ENCODE measurements at places on chromosomes 11 and 22. TPM values are rescaled to one million over a fixed set of nuclear protein-coding genes. Genes with fewer than 3 reads are reported as not detected.
A peak's percentile ranks its signal among the peaks of the same experiment; 100 is the strongest.

NTM gene
- total RNA-seq: 2.3 TPM

CSRP3 gene
- not detected for total RNA-seq

CHRNA10 gene
- total RNA-seq: 1.7 TPM

F2 gene
- total RNA-seq: not detected

POTEH gene
- not detected for total RNA-seq

GGT5 gene
- total RNA-seq: 29.4 TPM

ANO1 gene
- total RNA-seq: 9.0 TPM

NELL1 gene
- 0.15 TPM for total RNA-seq

P2RY6 gene
- total RNA-seq: 3.6 TPM

GRAMD4 gene
- total RNA-seq: 58.1 TPM

WNT11 gene
- 9.2 TPM for total RNA-seq

LMO1 gene
- total RNA-seq: not detected

GRCh38 chr22:39279170-39279850 is 34.5 kb upstream of the PDGFB start:
- no peak for DNase-seq
- H3K4me1 ChIP-seq: peaks cover 61% of the 10 kb centered on the region
- H3K27ac ChIP-seq: no peak overlapping the region
- H3K27me3 ChIP-seq: no peaks in the 10 kb centered on the region

DNA sequence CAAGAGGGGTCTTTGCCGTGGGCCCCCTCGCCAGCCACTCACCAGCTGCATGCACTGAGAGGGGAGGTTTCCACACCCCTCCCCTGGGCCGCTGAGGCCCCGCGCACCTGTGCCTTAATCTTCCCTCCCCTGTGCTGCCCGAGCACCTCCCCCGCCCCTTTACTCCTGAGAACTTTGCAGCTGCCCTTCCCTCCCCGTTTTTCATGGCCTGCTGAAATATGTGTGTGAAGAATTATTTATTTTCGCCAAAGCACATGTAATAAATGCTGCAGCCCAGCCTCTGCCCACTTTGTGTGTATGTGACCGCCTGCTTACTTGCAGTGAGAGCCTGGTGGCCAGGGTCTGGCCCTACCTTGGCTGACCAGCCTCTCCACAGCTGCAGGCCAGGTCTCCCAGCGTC is 2.8 kb upstream of the CRACR2B start:
- peaks cover 42% of the 10 kb centered on the region for H3K36me3 ChIP-seq
- no peak overlapping the region for H3K4me3 ChIP-seq
- peaks cover 70% of the 10 kb centered on the region for H3K4me1 ChIP-seq

GRCh38 chr11:14042686-14043465 is 80.4 kb downstream of the SPON1 start:
- no peaks in the 10 kb centered on the region for H3K4me1 ChIP-seq
- no peak overlapping the region for H3K27ac ChIP-seq
- DNase-seq: no peak

DNA sequence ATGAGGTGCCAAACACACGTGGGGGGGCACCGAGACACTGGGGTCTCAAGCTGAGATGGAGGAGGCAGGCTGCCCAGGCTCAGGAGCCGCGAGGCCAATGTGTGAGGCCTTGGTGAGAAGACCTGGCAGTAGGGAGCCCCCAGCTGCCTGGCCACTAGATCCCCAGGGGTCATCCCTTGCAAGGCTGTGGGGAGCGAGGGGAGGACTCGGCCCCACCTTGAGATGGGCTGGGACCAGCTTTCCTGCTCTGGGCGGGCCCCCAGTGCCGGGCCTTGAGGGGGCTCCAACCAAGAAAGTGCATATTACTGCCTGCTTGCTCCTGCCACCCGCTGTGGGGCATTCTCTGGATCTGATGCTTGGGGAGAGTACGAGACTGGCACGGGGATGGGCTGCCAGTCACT is 107.0 kb downstream of the CTTN start:
- no peaks in the 10 kb centered on the region for H3K27me3 ChIP-seq
- H3K4me3 ChIP-seq: no peak overlapping the region
- H3K4me1 ChIP-seq: no peaks in the 10 kb centered on the region
- peak; percentile 34 for DNase-seq
- no peak overlapping the region for H3K27ac ChIP-seq

DNA sequence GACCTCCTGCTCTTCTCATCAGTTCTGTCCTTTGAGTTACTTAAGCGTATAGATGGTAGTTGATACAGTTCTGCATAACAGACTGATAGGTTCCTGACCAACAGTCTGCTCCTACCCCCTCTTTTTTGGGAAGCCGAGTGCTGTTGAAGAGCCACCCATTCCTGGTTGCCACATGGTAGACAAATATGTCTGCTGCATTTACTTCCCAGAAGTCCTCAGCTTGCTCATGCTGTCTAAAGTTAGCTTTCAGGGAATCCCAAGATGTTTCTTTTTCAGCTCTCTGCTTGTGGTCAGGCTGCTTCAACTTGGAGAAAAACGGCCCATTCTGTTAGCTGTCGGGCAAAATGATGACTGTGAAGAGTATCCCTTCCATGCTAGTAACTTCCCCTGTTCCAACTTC is 48.7 kb downstream of the C22orf31 start:
- H3K27ac ChIP-seq: no peak overlapping the region
- H3K4me1 ChIP-seq: peaks cover 13% of the 10 kb centered on the region
- no peaks in the 10 kb centered on the region for H3K36me3 ChIP-seq
- H3K4me3 ChIP-seq: no peak overlapping the region

DNA sequence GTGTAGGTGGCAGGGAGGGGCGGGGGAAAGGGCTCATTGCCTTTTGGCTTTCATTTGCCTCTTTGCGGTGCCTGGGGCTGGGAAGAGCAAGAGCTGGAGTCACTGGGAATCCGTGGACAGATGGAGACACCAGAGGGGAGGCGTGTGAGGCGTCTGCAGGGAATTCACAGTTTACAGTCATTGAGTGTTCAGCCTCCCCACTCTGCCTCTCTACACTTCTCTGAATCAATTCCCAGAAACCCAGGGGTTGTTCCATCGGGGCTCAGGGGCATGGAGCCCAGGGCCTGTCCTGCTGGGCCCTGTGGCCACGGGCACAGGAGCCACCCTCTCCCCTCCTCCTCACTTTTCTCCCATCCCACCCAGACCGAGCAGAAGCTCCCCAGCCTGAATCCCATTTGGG is 160.5 kb upstream of the NAV2 start:
- peaks cover 5% of the 10 kb centered on the region for H3K4me1 ChIP-seq
- no peak for DNase-seq
- no peaks in the 10 kb centered on the region for H3K27me3 ChIP-seq
- no peak overlapping the region for H3K27ac ChIP-seq

DNA sequence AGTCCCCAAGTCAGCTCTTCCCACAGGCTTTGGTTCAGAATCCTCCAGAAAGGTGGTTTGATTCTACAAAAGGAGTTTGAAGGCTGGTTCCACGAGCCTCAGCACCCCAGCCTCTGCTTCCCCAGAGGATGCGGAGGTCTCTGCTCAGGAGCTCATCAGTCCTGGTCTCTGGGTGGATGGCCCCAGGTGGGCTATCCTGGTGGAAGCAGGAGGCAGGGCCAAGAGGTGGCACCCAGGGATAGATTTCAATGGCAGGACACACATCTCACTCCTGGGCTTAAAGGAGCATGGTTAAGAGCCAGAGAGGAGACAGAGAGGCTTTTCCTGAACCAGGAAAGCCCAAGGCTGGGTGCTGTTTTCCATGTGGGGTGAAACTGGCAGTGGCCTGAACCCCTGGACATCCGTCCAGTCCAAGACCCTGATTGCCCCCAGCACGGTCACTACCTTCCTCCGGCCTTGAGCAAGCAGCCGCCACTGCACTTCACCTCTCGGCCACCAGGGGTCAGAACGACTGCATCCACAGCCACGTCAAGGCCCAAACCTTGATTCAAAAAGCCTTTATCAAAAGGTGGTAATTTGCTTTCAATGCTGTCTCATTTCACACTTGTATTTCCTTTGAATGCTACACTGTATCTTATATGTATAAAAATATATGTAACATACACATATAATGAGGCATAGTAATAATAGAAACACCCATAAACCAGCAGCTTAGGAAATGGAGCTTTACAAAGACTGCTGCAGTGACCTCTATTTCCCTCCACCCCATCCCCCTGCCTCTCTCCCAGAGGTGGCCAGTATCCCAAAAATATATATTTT is 19.3 kb upstream of the FXYD2 start:
- no peaks in the 10 kb centered on the region for H3K27me3 ChIP-seq
- H3K36me3 ChIP-seq: peaks cover 7% of the 10 kb centered on the region
- H3K4me1 ChIP-seq: peaks cover 16% of the 10 kb centered on the region
- no peak overlapping the region for H3K27ac ChIP-seq

DNA sequence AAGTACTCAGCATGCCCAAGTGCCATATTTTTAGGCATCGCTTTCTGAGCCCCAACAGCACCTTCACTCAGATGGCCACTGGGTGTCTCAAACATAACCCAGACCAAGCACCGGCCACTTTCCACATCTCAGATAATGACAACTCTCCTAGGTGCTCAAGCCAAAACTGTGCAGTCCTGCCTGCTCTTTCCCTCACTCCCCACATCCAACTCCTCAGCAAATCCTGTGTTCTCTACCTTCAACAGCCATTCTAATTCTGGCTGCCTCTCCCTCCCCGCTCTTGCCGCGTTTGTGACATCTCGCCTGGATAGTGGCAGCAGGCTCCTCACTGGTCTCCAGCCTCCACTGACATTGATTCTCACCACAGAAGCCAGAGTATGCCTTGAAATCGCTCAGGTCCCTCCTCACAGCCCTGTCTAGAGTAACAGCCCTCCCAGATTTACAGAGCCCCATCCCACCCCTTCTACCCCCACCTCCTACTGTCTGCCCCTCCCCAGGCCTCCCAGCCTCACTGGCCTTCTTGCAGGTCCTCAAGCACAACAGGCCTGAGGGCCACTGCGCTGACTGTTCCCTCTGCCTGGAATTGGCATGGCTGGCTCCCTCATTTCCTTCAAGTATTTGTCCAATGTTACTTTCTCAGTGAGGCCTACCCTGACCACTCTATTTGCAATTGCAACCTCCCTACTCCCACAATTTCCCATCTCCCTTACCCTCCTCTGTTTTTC is 1.3 kb upstream of the PHETA2 start:
- no peak for DNase-seq
- H3K27me3 ChIP-seq: no peaks in the 10 kb centered on the region
- no peak overlapping the region for H3K4me3 ChIP-seq
- H3K36me3 ChIP-seq: peaks cover 21% of the 10 kb centered on the region

GRCh38 chr11:35047179-35047578 is 91.8 kb upstream of the CD44 start:
- no peak for DNase-seq
- no peaks in the 10 kb centered on the region for H3K36me3 ChIP-seq
- H3K27me3 ChIP-seq: no peaks in the 10 kb centered on the region
- peaks cover 56% of the 10 kb centered on the region for H3K4me1 ChIP-seq
- no peak overlapping the region for H3K4me3 ChIP-seq
- H3K27ac ChIP-seq: no peak overlapping the region

DNA sequence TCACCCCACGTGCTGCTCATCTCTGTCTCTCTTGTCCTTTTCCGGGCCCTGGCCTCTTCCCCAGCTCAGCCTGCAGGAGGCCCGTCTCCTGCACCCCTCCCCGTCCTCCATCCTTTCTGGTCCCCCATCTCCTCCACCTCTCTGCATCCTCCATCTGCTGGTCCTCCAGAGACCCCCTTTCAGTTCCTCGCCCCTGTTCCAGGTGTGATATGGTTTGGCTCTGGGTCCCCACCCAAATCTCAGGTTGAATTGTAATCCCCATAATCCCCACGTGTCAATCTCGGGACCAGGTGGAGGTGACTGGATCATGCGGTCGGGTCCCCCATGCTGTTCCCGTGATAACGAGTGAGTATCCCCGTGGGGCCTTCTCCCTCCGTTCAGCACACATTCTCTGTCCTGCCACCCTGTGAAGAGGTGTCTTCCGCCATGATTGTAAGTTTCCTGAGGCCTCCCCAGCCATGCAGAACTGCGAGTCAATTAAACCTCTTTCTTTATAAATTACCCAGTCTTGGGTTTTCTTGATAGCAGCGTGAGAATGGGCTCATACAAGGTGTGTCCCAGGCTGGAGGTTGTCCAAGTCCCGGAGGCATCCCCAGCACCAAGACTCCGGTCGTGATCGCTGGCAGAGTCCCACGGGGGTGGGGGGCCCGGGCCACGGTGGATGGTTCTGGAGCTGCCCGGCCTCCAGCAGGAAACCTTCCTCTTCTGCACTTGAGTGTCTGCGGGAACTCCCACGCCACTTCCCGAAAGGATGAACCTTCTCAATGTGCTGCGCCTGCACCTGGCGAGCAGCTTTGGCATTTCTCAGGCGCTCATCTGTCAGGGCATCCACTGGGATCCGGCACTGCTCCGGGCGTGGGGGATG is 29.0 kb upstream of the TOLLIP start:
- no peak overlapping the region for H3K27ac ChIP-seq
- H3K4me3 ChIP-seq: no peak overlapping the region
- peaks cover 13% of the 10 kb centered on the region for H3K4me1 ChIP-seq
- no peaks in the 10 kb centered on the region for H3K36me3 ChIP-seq
- no peak for DNase-seq

GRCh38 chr22:37354670-37355069 is 72.4 kb downstream of the CYTH4 start:
- H3K4me3 ChIP-seq: no peak overlapping the region
- no peaks in the 10 kb centered on the region for H3K4me1 ChIP-seq
- no peaks in the 10 kb centered on the region for H3K36me3 ChIP-seq
- H3K27ac ChIP-seq: no peak overlapping the region
- H3K27me3 ChIP-seq: peaks cover 12% of the 10 kb centered on the region
- DNase-seq: no peak

- no peak overlapping the region for H3K4me3 ChIP-seq
- DNase-seq: no peak
- peaks cover 7% of the 10 kb centered on the region for H3K27me3 ChIP-seq
- H3K4me1 ChIP-seq: no peaks in the 10 kb centered on the region
- H3K36me3 ChIP-seq: no peaks in the 10 kb centered on the region
These were observed 44.2 kb downstream of the OTOG start for GRCh38 chr11:17591293-17591692.

DNA sequence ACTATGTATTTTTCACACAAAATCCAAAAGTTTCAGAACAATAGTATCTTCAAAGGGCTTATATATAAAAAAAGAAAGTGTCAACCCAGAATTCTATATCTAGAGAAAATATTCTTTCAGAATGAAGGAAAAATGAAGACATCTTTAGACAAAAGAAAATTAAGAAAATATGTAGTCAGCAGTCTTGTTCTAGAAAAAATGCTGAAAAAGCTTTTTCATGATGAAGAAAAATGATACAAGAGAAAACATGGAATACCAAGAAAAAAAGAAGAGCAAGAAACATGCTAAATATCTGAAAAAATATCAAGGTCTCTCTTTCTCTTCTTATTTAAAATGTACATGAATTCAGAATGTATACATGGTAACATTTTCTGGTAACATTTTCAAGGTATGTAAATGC is 816.8 kb upstream of the FAT3 start:
- no peak overlapping the region for H3K27ac ChIP-seq
- H3K4me1 ChIP-seq: no peaks in the 10 kb centered on the region
- H3K27me3 ChIP-seq: no peaks in the 10 kb centered on the region

- peaks cover 9% of the 10 kb centered on the region for H3K27me3 ChIP-seq
- H3K4me1 ChIP-seq: no peaks in the 10 kb centered on the region
- H3K4me3 ChIP-seq: no peak overlapping the region
- DNase-seq: no peak
These were observed 234.5 kb upstream of the TBCEL start for GRCh38 chr11:120789391-120789790.

- peaks cover 100% of the 10 kb centered on the region for H3K36me3 ChIP-seq
- H3K4me3 ChIP-seq: no peak overlapping the region
- H3K27me3 ChIP-seq: no peaks in the 10 kb centered on the region
- no peak for DNase-seq
These were observed 31.7 kb upstream of the TEF start for GRCh38 chr22:41350087-41350486.

- no peak overlapping the region for H3K4me3 ChIP-seq
- H3K36me3 ChIP-seq: no peaks in the 10 kb centered on the region
- DNase-seq: no peak
- H3K4me1 ChIP-seq: peaks cover 63% of the 10 kb centered on the region
These were observed 63.0 kb downstream of the TNRC6B start for GRCh38 chr22:40240686-40241085.

- no peak for DNase-seq
- H3K27me3 ChIP-seq: no peaks in the 10 kb centered on the region
- no peak overlapping the region for H3K4me3 ChIP-seq
- H3K27ac ChIP-seq: no peak overlapping the region
These were observed 119.8 kb upstream of the SORL1-AS1 start for GRCh38 chr11:121572571-121573059.
